ENCODE measurements at places on chromosomes 7 and 10. TPM values are rescaled to one million over a fixed set of nuclear protein-coding genes. Genes with fewer than 3 reads are reported as not detected.

Gene INMT
- 51.8 TPM for total RNA-seq

Gene SUV39H2
- total RNA-seq = not detected

Gene CHAT
- total RNA-seq = not detected

Gene VWDE
- not detected for total RNA-seq

Gene ATG9B
- not detected for total RNA-seq

Gene CYP3A7
- total RNA-seq = not detected

Gene ZNF804B
- not detected for total RNA-seq

Gene ZNF680
- 11.0 TPM for total RNA-seq

Gene SLC25A13
- total RNA-seq = 5.6 TPM

Gene CH25H
- total RNA-seq = 1.7 TPM

Gene CLCN1
- total RNA-seq = not detected

Gene OR6V1
- not detected for total RNA-seq

Gene SLC18A2
- total RNA-seq = not detected

Gene SH2D4B
- total RNA-seq = not detected

Gene POR
- total RNA-seq = 236 TPM

Gene MCU
- 22.0 TPM for total RNA-seq

Gene PFKP
- total RNA-seq = 197 TPM

Gene ASNS
- 41.7 TPM for total RNA-seq

Gene NKX1-2
- not detected for total RNA-seq

Gene SORBS1
- 416 TPM for total RNA-seq

Gene GPR146
- 224 TPM for total RNA-seq

Gene HPS1
- total RNA-seq = 42.7 TPM

Gene IMPDH1
- total RNA-seq = 148 TPM

Gene PIK3CG
- 2.0 TPM for total RNA-seq

Gene BAMBI
- total RNA-seq = 16.3 TPM

Gene AKR1C4
- not detected for total RNA-seq

Gene TMEM209
- total RNA-seq = 5.3 TPM
